ENCODE measurements at places on chromosomes 7 and 10.

- DNase-seq = no peak
Observed at GRCh38 chr7:43872406-43873110, 3.2 kb upstream of the MRPS24 start.

GRCh38 chr7:34652809-34653208, 5.2 kb upstream of the NPSR1 start:
- DNase-seq = no peak

DNA sequence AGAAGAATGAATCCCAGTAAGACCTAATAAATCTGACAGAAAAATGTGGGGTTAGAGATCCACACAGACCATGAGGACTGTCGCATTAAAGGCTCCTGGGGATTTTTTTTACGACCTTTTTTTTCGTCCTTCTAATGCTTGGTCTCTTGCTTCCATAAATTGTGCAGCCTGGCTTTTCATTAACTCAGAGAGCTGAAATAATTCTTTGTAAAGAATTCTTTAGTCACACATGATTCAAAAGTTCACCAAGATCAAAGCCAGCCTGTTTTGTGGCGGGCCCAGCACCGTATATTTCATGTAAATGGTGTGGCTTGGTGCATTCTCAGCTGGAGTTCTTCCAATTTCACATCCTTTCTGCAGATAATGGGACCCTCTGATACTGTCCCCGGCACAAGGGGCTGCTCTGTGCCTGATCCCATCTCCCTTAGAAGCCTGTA, 206.6 kb upstream of the BMPER start:
- no peak for DNase-seq

GRCh38 chr7:111190804-111191203, 99.9 kb downstream of the LRRN3 start:
- DNase-seq = no peak

DNA sequence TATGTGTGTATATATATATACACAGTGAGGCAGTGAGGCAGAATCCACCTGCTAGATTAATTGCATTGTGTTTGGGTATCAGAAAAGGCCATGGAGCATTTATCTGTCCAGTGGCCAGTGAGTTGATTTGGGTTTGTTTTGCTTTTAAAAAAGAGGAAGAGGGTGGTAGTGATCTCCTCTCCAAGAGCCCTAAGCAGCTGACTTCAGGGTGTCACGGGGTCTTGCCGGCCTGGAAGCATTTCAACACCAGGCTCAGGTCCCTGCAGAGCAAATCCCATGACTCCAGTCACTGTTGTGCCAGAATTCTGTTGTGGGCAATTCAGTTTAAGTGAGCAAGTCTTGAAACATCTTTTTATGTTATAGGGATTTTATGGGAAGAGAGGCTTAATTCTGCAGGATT, 30.6 kb upstream of the GPNMB start:
- peak; percentile 67 for DNase-seq

- DNase-seq = no peak
Observed at GRCh38 chr10:44898665-44899064, 12.5 kb upstream of the TMEM72 start.

GRCh38 chr10:554182-554848, 135.2 kb downstream of the DIP2C start:
- no peak for DNase-seq

DNA sequence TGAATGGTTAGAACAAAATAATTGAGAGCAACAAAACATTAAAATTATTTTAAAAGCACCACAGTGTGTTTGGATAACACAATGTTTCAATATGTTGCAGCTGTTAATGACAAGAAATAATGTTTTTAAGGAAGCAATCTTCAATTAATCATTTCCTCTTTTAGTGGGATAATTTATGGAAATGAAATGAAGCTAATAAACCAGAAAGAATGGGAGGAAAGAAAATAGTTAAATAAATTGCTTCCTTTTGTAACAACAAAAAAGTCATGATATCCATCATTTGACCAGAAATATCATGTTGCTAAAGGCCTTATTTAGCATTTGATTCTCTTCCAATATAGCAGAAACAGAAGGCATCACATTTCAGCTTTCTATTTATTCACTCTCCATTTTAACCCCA, 224.5 kb downstream of the SEMA3A start:
- DNase-seq = no peak

- no peak for DNase-seq
Observed at GRCh38 chr10:133085251-133086125, 2.2 kb upstream of the ADGRA1 start.

GRCh38 chr7:39934132-39934531, 15.9 kb upstream of the CDK13 start:
- no peak for DNase-seq

GRCh38 chr10:5679606-5680005, 5.0 kb upstream of the TASOR2 start:
- DNase-seq = no peak

DNA sequence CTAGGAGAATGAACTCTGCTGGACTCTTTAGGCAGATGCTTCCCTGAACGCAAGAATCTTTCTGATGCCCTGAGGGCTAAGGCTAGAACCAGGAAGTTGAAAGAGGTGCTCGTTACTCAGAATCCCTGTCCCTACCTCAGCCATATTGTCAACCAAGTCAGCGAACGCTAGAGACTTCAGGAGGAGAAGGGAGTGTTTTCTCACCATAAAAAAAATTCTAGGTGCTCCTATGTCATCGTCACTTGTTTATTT, 359.4 kb downstream of the PRPF18 start:
- no peak for DNase-seq

GRCh38 chr10:3622845-3623621, 162.0 kb downstream of the KLF6 start:
- no peak for DNase-seq

GRCh38 chr10:44173608-44173894, 211.3 kb downstream of the CXCL12 start:
- DNase-seq = no peak

DNA sequence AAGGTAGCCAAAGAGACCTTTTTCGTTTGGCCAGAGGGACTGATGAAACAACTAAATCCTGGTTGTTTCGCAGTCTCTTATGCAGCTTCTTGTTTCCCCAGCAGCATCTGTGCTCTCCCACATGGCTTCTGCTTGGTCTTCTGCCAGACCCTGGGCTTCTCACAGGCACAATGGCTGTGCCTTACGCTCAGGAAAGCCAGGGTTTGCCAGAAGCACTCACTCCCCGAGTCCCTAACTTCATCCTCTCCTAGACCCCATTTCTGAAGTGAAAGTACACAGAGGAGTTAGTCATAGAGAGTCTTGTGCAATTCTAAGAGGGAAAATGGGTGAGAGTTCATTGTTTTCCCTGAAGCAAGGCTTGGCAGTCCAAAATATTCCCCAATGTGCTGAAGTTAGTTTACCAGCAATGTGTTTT, 121.7 kb downstream of the EVX1 start:
- DNase-seq = peak; percentile 58

DNA sequence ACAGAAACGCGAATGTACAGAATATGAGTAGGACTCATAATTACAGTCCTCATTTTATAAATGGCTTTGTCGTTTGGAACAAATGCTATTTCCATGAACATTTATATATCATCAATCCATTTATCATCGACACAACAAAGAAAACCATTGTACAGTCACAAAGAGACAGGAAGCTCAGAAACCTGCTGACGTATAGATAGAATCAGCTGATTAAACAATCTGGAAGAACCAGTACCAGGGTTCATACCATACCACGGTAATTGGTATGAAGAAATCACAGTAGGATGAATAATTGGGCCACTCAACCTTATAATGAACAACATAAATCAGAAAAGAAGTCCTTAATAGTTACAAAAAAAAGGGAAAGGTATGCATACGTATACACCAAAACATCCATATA, 295.0 kb downstream of the PARD3 start:
- no peak for DNase-seq

DNA sequence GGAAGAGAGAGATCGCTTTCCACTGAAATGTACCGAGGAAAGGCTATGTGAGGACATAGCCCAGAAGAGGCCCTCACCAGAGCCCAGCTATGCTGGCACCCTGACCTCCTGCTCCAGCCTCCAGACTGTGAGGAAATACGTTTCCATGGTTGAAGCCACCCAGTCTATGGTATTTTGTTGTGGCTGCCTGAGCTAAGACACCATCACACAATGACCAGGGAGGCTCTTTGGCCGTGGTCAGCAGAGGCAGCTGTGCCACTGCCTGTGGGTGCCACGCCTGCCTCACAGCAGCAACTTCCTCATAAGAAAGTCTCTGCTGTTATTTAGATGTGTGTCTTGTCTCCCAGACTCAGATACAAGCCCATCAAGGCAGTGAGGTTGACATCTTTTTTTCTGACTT, 182.7 kb upstream of the PLXNA4 start:
- DNase-seq = peak; percentile 36

- DNase-seq = no peak
Observed at GRCh38 chr7:101563943-101564777, 64.9 kb downstream of the MYL10 start.

DNA sequence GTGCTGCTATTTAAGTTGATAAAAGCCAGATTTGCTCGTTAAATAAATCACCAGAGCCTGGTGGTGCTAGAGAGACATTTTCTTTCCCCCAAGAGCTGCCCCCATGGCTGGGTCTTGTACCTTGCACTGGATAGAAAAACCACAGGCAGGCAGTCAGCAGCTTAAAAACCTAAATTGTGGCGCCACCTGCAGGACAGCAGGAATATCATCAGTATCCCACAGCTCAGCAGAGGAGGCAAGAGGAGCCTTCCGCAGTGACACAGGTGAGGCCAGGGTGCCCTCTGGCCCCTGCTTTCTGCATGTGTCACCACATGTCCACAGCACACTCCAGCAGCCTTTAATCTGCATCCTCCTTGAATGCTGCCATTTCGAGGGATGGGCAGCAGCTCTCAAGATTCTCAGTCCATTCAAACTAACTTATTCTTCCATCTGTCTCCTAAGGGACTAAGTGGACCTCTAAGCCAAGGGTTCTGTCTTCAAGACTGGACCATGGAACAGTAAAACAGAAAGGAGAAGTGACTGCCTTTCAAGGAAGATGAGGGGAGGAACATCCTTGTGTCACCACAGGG, 4.5 kb upstream of the PLXNA4 start:
- peak; percentile 85 for DNase-seq

DNA sequence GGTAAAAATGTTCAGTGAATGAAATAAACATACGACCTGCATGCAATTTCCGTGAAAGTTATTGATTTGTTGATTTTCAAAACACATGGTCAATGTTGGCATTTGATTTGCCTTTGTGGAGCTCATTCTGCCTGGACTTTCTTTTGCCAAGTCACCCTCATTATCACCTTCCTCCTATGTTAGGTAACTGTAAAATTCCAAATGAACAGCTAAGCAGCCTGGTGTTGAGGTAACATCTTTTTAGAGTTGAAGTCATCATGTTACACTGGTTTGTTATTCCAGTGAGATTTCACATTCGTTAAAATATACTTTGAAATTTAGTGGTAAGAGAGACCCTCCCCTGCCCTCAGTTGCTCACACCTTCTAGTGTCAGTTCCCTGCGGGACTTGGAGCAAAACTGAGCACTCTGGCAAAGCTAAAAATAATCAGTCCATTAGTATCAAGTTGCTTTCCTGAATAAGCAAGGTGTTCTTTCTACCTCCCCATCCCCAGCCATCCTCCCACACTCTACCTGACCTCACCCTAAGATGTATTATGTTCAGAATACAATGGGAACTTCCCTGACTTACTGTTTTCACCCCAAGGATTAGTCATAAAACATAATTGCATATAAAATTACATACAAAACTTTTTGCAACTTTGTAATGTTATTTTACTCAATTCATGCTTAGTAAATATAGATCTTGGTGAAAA, 283.3 kb upstream of the SEMA3A start:
- no peak for DNase-seq

- DNase-seq = no peak
Observed at GRCh38 chr10:100043344-100043743, 33.6 kb upstream of the DNMBP start.

GRCh38 chr7:121755286-121755685, 117.7 kb upstream of the PTPRZ1 start:
- no peak for DNase-seq

DNA sequence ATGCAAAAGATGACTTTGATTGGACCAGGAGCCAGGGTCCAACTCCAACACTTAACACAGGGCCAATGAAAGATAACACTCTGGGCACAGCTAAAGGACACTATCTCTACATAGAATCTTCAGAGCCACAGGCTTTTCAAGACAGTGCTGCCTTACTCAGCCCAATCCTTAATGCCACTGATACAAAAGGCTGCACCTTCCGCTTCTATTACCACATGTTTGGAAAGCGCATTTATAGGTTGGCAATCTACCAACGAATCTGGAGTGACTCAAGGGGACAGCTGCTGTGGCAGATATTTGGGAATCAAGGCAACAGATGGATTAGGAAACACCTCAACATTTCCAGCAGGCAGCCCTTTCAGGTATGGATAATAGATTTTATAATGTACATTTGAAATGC, 160.7 kb downstream of the MALRD1 start:
- DNase-seq = no peak

- no peak for DNase-seq
Observed at GRCh38 chr7:117171106-117171505, 151.8 kb downstream of the WNT2 start.

DNA sequence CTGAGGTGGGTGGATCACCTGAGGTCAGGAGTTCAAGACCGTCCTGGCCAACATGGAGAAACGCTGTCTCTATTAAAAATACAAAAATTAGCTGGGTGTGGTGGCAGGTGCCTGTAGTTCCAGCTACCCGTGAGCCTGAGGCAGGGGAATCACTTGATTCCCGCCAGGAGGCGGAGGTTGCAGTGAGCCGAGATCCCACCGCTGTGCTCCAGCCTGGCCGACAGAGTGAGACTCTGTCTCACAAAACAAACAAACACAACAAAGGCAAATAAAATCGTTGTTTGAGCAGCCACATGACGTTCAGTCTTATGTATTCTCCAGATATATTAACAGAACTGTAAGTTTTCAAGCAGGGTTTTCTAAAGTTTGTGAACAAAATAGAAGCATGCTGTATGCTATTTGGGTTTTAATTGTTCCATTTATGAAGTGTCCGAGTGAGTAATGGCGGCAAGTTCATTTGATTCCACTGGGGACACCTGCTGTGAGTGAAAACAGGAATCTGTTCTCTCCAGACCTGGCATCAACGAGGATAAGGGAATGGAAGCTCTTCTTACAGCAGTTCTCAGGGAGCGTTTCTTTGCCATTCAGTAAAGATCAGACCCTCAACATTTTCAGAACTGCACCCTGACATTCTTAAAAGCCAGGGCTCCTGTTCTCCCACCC, 122.5 kb upstream of the PITRM1 start:
- DNase-seq = no peak

DNA sequence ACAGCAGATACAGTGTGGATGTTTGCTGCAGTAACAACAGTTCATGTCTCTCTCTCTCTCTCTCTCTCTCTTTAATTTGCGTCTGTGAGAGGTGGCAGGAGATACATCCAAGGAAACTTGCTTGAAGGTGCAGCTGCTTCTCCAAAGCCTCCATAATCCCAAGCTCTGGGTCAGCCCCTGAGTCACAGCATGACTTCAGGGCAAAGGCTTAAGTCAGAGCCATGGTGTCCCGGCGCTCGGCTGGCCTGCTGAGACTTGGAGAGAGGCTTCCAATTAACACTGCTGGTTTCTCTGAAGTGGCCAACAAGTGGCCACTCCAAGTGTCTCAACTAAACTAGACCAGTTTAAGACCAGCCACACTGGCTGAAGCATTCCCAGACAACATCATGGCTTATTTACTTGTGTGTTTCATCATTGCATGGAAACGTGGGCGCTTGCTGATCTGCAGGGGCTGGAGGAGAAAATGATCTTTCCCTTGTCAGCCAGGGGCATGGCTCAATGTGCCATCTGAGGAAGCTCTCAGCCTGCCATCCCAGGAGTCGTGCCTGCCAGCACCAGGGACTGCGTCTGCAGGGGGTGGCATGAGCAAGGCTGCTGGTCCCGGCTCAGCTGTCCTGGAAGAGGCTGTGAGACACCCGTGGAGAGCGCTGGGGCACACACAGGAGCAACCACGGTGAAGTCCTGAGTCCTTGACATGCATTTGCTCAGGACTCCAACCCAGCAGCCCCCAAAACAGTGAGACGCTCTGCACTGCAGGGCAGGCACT, 254.2 kb downstream of the COBL start:
- DNase-seq = no peak

Data from NB4 (cell line).